ENCODE measurements at places on chromosomes 3 and 15.

DNA sequence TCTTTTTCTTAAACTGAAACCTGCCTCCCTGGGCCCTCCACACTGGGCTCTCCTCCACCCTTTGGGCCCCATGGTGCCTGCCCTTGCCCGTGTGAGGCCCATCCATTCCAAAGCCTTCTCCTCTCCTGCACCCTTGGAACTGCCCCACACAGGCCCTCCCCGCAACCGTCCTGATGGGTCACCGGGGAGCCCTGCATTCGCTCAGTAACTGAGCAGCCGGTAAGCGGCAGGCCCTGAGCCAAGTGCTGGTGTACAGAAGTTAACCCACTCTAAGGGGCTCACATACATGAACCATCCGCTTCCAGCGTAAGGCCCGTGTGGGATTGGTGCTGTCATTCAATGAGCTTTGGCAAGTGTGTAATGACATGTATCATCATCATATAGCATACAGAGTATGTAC lies 5.4 kb upstream of the LRRC15 start:
- DNase-seq: no peak

- DNase-seq: no peak
These were observed 15.4 kb downstream of the ALPK3 start for GRCh38 chr15:84832448-84833040.

- DNase-seq: no peak
These were observed 156.0 kb downstream of the AGBL1 start for GRCh38 chr15:86235667-86236066.

DNA sequence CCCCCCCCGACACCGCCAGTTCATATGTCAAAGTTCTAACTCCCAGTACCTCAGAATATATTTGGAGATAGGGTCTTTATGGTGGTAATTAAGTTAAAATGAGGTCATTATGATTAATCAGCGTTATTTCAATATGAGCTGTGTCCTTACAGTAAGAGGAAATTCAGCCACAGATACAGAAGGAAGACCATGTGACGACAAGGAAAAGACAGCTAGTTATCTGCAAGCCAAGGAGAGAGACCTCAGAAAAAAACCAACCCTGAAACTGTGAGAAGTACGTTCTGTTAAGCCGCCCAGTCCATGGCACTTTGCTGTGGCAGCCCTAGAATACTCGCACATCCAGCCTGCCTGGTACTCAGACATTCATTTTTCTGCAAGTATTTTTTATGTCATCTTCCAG lies 62.3 kb upstream of the ARL8B start:
- no peak for DNase-seq

DNA sequence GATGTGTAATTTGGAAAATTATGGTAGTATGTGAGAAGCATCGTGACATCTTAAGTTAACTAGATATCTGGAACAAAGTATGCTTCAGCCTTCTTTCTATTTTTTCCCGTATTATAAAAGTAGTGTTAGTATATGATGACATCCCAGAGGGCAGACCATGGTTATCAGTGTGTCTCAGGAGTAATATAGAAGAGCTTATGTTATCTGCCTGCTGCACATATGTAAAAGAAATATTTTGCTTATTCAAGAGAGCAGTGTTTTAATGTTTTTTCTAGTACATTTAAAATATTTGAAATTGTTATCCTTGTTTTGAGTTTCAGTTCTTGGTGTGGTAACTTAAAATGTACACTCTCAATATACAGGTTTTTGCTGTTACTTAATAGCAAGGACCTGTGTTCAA lies 24.1 kb downstream of the PLCL2 start:
- DNase-seq: no peak

- no peak for DNase-seq
These were observed 5.0 kb upstream of the CRYBG3 start for GRCh38 chr3:97816811-97817210.

DNA sequence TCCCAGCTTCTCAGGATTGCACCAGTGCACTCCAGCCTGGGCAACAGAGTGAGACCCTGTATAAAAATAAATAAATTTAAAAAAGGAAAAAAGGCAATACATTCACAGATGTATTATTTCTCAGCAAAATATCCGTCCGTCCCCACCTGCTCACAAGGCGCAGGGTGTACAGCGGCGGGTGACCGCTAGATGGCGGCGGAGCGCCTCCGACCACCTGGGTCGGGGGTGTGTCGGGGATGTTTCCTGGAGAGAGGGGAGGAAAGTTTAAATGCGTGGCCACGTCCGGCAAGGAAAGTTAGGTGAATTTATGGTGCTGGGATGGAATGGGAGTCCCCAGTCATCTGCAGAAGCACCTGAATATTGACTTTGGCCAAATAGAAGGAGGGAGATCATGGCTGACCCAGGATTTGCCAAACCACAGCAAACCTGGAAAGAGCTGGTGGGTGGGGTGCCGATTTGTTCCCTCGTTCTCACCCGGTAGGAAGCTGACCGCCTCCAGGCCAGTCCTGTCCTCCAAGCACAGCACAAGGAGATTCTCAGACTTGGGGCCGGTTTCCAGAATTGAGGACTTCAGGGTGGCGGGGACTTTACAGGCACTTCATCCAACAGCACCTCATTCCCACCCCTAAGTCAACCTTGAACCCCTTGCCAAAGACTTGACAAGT lies 88.3 kb downstream of the TMEM266 start:
- DNase-seq: peak; percentile 58

DNA sequence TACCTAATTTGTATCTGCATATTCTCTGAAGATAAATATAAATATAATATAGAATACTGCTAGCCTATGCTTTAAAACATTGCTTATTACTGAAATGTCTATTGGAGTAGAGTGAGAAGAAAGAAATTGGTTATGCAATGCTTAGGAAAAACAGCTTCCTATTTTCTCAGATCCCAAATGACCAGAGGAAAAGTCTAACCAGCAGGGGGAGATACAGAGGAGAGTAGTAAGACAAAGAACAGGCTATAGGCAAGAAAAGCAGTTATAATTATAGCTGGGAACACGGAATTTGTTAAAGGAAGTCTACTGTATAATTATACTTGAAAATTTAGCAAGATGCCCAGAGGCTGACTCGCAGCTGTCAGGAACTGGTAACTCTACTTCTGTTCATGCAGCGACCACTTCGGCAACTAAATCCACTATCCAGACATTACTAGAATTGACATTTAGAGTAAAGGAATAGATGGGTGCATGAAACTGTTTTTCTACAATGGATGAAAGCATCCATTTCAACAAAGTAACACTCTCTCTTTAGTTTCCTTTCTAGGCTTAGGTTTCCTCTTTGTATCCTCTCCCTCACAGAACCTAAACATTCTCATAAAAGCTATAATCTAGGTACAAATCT lies 97.2 kb downstream of the TBC1D5 start:
- peak; percentile 76 for DNase-seq

DNA sequence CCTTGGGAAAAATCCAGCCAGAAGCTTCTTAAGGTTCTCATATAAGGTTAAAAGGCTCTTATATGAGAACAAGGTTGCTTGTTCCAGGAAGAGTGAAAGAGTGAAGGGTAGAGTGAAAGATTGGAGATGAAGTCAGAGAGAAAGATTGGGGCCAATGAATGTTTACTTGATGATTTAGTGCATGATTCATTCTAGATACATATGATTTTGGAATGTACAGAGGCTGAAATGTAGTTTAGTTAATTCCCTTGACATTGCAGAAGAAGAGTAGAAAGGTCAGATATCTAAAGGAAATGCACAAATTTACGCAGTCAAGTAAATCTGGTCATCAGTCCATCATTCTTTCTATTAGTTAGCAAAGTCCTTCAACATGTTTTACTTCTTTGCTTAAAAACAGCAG lies 619.8 kb upstream of the ZNF717 start:
- DNase-seq: peak; percentile 50

DNA sequence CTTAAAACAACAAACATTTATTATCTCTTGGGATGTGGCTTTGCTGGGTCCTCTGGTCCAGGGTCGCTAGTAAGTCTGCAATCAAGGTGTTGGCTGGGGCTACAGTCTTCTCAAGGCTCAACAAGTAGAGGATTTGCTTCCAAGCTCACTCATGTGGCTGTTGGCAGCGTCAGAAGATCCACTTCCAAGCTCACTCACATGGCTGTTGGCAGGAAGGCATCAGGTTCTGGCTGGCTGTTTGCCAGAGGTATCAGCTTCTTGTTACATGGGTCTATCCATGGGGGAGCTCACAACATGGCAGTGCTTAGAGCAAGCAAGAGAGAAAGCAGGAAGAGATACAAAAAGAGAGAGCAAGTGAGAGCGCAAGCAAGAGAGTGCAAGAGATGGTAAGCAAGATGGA lies 15.0 kb upstream of the BNC1 start:
- DNase-seq: no peak

- no peak for DNase-seq
These were observed 25.7 kb upstream of the ROBO2 start for GRCh38 chr3:77014226-77014625.

GRCh38 chr15:60423537-60423936 lies 25.8 kb upstream of the ANXA2 start:
- DNase-seq: peak; percentile 94

DNA sequence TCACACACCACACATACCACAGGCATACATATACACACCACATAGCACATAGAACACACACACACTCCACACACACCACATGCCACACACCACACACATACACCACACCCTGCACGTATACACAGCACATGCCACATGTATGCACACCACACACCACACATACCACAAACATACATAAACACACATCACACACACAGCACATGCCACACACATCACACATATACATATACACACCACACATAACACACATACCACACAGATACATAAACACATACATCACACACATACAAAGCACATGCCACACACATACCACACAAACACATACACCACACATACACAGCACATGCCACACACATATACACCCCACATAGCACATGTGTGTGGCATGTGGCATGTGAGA lies 171.1 kb downstream of the OR4M2 start:
- DNase-seq: no peak

DNA sequence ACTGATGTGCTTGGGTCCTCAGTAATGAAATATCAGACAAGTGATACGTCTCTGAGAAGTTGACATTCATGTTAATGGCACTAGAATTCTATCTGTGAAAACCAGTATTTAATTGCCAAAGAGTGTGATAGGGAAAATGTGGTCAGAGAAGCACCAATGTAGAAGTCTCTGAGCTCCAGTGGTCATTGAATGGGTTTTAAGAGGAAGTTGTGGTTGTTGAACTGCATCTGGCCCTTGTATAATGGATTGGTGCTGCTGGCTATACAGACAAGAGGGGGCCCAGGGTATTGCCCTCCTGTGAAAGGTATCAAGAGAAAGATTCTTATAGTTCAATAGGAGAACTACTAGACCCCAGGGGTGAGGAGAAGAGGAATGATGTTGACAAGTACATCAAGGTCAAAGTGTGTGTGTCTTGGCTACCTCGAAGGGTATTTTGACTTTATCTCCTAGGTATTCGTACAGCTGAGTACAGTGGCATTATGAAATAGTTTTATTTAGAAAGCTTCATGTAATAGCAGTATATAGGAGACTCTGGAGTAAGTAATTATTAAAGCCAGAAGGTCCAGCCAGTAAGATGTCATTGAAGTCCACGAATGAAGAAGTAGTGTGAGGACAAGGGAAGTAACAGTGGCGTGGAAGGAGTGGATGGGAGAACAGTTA lies 47.1 kb downstream of the CHD2 start:
- no peak for DNase-seq

GRCh38 chr3:195416795-195417194 lies 26.0 kb downstream of the ACAP2 start:
- DNase-seq: peak; percentile 28

- DNase-seq: no peak
These were observed 19.2 kb downstream of the ZBTB38 start for GRCh38 chr3:141387516-141387915.

DNA sequence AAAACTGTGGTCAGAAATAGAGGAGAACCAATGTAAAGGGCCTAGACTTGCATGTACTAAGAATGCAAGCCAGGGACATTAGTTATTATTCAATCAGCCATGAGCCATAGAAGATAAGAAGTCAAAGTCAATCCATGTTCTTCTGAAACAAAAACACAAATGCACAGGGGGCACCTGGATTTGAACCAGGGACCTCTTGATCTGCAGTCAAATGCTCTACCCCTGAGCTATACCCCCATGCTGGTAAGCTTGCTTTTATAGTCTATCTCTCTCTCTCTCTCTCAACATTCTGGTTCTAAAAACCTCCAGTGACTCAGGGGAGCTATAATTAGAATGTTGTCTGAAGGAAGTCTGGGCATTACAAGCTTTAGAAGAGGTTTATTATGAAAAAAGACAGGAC lies 85.6 kb upstream of the ACP3 start:
- peak; percentile 37 for DNase-seq

DNA sequence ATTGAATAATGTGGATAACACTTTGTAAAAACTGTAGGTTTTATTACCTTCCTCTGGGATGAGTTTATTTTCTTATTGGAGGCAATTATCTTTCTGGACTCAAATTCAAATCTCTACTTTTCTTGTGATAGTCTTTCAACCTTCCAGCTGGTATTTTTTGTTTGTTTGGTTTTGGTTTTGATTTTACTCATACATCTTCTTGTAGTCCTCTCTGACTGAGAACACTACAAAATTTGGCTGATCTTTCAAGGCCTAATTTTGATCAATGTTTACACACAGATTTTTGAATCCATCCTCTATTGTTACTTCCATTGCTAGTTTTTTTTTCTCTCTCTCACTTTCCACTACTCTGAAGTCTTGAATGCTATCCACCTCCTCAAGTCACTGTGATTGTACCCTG lies 303.8 kb upstream of the NECTIN3 start:
- DNase-seq: no peak

- peak; percentile 73 for DNase-seq
These were observed 821 bp upstream of the MAGI1 start for GRCh38 chr3:66039590-66039887.

DNA sequence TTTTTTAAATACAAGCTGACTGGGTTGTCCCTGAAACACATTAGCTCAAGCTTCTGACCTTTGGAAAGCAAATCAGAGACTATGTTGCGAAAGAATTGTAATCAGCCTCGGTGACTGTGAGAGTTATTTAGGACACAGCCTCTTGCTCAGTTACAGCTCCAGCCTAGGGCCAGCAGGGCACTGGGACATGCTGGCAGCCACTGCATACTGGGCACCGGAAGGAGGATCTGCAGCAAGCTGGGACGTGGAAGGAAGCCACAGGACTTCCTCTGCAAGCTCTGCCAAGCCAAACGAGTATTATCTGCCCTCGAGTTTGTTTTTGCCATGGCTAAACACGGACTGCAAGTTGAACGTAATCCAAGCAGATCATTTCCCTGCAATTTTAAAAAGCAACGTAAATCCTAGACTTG lies 24.4 kb upstream of the COPG1 start:
- peak; percentile 68 for DNase-seq

GRCh38 chr3:186385856-186386602 lies 24.0 kb upstream of the DGKG start:
- DNase-seq: no peak

DNA sequence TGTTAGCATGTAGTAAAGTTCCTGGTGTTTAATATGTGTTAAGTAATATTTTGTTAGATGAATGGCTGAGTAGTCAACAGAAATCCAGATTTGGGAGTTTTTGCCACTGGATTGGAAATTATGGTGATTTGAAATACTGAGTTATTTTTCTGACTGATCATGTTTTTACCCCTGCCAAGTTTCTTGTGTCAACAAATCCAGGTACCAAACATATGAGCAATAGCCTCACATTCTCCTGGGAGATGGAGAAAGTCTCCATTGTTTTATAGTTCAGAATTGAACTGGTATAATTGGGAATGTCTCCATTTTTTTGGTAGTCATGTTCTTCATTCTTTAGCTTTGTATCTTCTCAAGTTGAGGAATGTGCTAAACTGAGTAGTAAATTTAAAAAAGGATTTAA lies 767.2 kb upstream of the LMCD1 start:
- DNase-seq: no peak
